Kidney (tissue), 22 donors: ENCODE measurements at places on chromosomes 7 and 10.

DNA sequence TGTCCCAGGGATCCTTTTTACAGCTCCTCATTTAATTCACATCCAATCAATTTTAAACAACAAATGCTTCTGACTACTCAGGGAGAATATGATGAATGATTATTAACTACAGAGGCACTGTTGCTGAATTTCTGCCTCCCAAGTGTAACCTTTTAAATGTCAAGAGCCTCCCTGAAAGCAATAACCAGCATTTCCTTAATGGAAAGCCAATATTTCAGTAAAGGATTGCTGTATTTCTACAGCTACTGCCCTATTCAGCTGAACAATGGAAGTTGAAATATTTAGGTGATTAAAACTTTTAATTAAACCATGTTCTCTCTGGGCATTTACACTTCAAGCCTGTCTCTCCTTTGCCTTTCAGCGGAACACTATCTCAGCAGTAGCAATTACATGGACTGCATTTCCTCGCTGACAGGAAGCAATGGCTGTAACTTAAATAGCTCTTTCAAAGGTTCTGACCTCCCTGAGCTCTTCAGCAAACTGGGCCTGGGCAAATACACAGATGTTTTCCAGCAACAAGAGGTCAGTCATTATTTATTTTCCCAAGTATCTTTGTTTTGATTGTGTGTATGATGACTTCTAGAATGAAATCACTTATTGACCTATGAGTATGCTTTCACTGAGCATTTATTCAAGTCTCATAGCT, 304.7 kb downstream of the BICC1 start:
- DNase-seq = peak; percentile 17

DNA sequence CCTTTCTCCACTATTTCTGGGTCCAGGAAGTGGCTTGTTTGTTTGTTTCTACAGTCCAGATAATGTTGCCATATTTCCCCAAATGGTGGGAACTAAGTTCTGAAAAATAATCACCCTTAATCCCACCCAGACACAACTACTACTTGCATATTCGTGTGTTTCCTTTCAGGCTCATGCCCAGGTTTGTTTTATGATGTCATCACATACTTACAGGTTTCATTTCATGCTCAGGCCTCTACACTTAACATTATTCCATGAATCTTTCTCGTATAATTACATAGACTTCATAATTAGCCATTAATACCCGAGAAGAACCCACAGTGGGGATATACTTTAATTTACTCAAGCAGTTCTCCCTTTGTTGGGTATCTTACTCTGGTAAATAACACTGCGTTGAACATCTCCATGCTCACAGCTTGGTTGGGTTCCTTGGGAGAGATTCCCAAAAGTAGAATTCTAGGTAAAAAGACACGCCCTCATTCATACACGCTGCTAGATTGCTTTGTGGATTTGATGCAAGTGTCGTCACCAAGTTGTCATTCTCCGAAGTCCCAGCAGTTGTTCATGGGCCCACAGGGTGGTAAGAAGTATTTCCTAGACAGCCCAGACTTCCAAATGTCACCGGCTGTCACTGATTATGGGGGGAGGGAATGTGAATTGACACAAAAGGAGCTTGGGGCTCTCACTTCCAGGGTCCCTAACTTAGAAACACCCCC, 42.6 kb downstream of the UNC5B start:
- DNase-seq = no peak

DNA sequence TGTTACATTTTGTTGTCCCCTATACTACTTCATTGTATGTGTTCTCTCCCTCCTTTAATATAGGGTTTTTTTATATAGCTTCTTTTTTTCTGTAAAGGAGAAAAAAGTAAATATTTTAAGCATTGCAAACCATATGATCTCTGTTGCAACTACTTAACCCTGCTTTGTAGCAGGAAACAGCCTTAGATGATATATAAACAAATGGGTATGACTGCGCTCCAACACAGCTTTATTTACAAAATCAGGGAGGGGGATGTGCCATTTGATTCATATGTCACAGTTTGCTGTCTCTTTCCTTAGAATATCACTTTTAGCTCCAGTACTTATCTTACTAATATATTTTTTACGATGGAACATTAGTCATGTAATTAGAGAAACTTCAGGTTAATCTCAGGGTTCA, 155.2 kb upstream of the GNAI1 start:
- no peak for DNase-seq

DNA sequence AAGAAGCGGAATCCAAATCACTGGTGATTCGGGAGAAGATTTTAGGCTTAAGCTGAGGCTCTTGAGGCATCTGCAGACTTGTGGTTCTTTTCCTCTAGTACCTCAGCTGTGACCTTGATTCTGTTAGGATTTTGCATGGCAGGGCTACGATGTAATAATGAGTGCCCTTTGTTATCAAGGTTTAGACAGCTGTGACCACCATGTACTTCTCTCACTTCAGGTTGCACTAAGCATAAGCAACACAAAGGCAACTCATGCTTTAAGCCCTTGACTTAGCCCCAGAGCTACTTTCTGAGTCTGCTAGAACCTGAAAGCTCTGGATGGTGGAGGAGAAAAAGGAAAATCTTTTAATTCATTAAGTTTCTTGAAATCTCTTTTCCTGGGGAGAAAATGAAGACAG, 1052.3 kb upstream of the PHF14 start:
- DNase-seq = no peak

GRCh38 chr7:38318803-38319416, 45.5 kb upstream of the TARP start:
- DNase-seq = no peak

GRCh38 chr7:73827567-73828106, 3.2 kb upstream of the CLDN4 start:
- DNase-seq = peak; percentile 94

GRCh38 chr7:12091231-12091630, 119.9 kb upstream of the TMEM106B start:
- DNase-seq = no peak

- no peak for DNase-seq
These were observed 12.2 kb downstream of the DGKI start for GRCh38 chr7:137834552-137834951.

DNA sequence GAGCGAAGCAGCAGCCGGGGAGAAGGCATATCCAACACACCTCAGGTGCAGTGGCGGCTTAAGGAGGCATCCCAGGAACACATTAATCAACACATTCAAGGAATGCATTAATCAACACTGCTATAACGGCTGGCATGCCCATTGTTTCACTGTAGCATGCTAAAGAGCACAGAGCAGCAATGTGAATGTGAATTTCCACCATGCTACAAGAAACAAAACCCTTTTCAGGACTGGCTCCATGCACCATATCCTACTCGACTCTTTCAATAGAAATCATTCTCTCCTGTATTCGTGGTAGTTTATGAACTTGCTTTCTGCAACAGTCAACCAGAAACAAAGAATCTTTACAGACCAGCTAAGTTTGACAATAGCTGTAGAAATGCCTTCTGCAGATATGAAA, 149.0 kb downstream of the NRCAM start:
- no peak for DNase-seq

- no peak for DNase-seq
These were observed 20.8 kb downstream of the SCRN1 start for GRCh38 chr7:29968683-29969395.

DNA sequence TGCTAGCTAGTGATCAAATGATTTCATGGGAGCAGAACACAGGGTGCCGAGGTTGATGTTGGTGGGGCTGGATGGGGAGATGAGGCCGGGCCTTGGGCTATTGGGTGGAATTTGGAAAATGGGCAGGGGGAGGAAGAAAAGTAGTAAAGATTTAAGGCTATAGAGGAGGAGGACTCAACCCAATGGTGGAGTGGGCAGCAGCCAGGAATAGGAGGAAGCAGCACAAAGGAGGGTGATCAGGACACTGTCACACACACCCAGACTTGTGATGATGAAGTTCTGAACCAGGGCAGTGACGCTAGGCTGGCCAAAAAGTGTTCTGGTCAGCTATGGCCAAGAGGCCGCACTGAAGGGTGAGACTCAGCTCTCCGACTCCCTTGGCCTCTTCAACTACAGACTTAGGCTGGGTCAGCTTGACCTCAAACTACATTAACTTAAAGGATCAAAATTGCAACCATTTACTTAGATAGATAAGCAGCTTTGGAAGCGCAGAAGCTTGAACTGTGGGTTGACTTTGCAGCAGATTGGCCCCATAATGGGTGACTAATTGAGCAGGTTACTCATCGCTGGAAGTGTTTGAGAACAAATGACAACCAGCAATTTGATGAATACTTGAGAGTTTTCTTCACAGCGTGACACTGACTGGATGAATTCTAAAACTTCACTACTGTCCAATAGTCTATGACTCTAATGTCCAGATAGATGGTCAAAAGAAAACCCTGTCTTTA, 29.4 kb upstream of the GPR26 start:
- DNase-seq = no peak

- no peak for DNase-seq
These were observed 78.7 kb downstream of the GATA3 start for GRCh38 chr10:8133146-8133545.

DNA sequence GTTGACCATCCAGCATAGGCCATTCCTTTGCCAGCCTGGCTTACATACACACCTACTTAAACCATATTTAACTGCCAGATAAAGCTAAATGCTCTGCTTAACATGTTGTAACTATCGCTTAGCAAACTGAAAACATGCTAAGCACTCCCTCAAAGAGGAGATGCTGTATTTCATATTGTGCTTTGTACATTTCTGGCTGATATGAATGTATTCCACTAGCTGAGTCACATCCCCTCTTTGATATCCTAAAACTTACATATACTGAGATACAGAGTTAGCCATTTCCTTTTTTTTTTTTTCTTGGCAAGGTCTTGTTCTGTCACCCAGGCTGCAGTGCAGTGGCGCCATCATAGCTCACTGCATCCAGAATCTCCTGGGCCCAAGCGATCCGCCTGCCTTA, 99.4 kb downstream of the TPST1 start:
- DNase-seq = no peak

- DNase-seq = no peak
These were observed 7.1 kb downstream of the ERV3-1 start for GRCh38 chr7:64999165-65000004.

- DNase-seq = no peak
These were observed 4.1 kb downstream of the CALU start for GRCh38 chr7:128743112-128743772.

GRCh38 chr7:80478683-80479082, 33.2 kb downstream of the GNAT3 start:
- DNase-seq = no peak

GRCh38 chr10:114388275-114388674, 16.0 kb downstream of the AFAP1L2 start:
- no peak for DNase-seq

DNA sequence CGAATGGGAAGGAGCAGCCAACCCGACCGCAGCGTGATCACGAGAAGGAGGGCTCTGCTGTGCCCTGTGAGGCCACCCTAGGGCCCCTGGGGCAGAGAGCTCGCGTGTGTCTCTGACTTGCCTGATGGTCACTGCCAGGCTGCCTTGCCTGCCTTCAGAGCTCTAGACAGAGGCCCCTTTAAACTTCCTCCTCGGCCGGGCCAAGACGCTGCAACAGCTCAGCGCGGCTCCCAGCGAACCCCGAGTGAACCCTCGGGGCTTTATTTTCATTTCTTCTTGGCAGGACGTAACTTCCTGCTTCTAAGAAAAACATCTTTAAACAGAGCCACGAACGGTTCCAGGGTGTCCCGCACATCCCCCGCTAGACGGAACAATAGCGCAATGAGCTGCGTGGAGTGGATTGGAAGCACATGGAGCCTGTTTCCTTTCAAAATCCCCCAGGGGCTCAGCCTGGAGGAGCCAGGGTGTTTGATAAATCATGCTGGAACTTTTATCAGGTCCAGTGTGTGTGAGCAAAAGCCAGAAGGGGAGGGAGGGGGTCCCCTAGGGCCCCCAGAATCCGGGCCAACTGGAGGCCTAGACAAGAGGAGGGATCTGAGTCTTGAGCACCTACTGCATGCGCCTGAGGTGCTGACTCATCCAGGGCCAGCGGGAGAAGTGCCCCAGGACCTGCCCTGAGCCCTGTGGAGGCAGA, 134.1 kb upstream of the GDF10 start:
- peak; percentile 78 for DNase-seq

DNA sequence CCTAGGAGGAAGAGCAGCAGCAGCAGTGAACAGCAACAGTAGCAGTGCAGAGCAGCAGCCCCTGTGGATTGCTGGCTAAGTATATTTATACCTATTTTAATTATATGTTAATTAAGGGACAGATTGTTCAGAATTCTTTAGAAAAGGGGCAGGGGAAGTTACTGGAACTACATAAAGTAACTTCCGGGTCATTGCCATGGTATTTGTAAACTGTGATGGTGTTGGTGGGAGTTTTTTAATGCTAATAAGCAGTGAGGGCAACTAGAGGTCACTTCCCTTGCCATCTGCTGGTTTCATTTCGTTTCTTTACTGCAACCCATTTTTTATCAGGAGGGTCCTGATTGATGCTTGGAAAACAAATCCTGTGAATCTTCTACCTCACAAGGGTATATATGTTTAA, 229.8 kb upstream of the PODXL start:
- no peak for DNase-seq

GRCh38 chr7:66157060-66157459, 42.4 kb downstream of the CRCP start:
- peak; percentile 58 for DNase-seq

GRCh38 chr10:132138596-132138995, 48.2 kb upstream of the DPYSL4 start:
- DNase-seq = peak; percentile 57

GRCh38 chr7:128843938-128844621, 13.9 kb downstream of the FLNC start:
- no peak for DNase-seq

DNA sequence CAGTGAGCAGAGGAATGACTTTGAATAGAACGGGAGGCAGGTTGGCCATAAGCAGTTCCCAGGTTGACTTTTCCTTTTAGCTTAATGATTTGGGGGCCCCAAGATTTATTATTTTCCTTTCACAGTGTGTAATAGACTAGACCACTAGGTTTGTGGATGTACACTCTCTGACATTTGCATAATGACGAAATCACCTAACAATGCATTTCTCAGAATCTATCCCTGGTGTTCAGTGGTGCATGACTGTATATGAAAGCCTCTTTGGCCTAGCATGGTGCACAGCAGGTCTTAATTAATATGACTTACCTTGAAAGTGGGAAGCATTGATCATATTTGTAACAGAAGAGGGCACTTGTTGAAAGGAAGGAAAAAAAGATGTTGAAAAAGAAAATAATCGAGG, 761.9 kb downstream of the TYW1 start:
- DNase-seq = no peak

GRCh38 chr7:100951888-100952560, 2.7 kb downstream of the MUC3A start:
- no peak for DNase-seq

DNA sequence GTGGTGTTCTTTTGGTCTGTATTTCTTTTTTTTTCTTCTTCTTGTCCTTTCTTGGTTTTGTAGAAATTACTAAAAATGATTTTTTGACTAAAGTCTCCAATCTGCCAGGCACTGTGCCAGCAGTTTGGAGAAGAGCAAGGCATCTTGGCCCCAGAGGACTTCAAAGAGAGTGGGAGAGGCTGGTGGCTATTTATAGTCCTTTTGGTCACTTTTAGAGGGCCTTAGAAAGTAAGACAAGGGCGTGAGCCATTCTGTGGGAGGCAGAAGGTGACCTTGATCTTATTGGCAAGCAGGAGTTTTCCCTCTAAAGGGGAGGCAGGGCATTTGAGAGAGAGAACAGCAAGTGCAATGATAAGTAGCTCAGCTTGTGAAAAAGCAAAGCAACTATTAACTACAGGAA, 211.9 kb downstream of the GALNT17 start:
- no peak for DNase-seq
